ENCODE measurements at places on chromosomes 1 and 21.

GRCh38 chr1:234875953-234876855, 252.4 kb downstream of the TOMM20 start:
- DNase-seq: no peak

DNA sequence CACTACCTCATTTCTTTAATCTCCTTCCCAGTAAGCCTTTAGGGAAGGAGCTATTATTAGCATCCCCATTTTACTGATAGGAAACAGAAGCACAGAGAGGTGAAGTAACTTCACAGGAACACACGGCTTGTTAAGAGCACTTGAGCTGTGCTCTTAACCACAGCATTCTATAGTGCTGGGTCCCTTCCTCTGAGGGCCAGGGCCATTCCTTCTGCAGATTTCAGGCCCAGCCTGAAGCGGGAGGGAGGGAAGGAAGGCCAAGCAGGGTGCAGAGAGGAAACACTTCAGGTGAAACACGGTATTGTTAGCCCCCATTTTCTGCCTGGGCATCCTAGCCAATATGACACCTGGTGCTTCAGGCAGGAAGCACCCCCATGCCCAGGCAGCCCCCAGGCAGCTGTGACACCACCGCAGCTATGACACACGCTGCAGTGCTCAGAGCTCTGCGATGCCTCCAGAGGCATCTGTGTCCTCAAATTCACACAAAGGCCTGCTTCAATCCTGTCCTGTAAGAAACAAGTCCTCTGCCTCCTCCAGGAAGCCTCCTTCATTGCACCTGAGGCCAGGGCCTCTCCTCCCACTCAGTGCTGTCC, 4.5 kb upstream of the EXTL1 start:
- no peak for DNase-seq

DNA sequence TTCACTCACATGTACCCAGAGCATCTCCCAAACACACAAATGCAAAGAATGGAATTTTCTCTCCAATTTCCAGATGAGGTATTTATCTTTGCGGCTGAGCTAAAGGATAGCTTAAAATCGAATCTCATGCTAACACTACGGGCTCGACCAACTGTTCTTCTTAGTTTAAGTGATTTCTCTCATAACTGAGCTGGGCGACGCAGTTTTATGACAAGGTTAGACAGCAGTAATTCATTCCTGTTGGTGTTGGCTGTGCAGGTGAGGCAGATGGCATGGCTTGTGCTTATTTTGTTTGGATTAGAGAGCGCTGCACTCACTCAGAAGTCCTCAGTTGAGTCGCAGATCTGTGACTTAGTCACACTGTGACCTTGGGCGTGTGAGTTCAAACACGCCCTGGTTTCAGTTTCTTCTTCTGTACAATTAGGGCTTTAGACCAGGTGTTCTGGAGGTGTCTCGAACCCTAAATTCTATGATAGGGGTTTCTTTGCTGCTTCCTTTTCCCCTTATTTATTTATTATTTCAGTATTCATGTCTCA, 41.5 kb upstream of the MRPS6 start:
- DNase-seq: no peak

GRCh38 chr1:156119503-156120209, 5.1 kb downstream of the LMNA start:
- DNase-seq: no peak

DNA sequence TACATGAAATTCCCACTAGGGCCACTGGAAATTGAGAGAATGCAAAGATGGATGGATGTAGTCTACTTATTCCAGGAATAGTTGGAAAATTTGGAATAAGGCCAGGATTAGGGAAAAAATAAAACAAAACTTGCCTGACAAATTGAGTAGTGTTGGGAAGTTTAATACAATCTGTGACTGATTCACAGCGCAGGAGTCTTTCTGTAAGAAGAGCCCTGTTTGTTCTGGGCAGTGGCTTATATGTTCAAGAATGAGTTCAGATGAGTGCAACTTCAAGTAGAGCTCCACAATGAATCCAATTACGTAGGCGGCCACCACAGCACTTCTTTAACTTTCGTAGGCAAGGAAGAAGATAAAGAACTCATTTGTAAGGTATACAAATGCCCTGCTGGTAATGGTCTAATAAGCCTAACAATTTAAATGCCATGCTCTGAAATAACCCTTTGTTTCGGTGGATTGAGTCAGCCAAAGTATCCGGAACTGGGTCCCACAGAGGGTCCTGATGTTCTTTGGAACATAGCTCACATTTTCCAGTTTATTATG, 47.1 kb upstream of the KCNE1 start:
- DNase-seq: no peak
